ENCODE measurements at places on chromosomes 5 and 9.
A peak's percentile ranks its signal among the peaks of the same experiment; 100 is the strongest.

GRCh38 chr5:61290791-61291210 is 41.3 kb upstream of the ZSWIM6 start:
- peak; percentile 63 for DNase-seq

- peak; percentile 48 for DNase-seq
Observed at GRCh38 chr5:7261049-7261448, 134.9 kb upstream of the ADCY2 start.

DNA sequence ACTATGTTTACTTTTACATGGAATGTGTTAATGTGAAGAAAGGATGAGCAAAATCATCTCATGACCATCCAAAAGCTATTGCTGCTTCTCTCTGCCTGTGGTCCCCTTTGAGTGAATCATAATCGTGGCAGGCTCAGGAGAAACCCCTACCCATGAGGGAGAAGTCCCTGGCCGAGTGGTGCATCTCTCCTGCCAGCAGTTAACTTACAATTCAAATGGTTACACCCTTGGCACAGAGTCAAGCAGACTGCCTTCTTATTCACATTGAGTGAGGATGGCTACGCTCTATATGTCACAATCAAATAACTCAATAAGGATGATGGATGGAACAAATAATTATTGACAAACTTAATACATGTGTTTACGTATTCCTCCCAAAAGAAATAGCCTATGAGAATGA is 179.1 kb downstream of the FGF1 start:
- DNase-seq = peak; percentile 33

DNA sequence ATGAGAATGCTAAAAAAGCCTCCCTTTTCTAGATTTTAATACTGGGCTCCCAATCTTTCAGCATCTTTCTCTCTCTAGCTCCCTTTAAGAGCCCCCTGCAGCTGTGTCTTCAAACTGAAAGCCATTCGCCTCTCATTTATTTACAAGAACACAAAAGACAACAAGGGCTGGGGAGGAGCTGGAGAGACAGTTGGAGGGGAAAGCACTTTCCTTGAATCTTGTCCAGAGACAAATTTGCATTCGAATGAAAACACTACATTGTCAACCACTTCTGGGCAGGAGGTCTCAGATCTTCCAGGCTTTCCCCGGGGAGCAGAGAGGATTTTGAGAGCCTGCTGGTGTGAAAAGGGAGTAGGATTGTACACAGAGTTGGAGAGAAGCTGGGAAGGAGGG is 518.3 kb downstream of the CTNND2 start:
- no peak for DNase-seq

- DNase-seq = no peak
Observed at GRCh38 chr5:167156446-167156845, 1135.0 kb upstream of the WWC1 start.

DNA sequence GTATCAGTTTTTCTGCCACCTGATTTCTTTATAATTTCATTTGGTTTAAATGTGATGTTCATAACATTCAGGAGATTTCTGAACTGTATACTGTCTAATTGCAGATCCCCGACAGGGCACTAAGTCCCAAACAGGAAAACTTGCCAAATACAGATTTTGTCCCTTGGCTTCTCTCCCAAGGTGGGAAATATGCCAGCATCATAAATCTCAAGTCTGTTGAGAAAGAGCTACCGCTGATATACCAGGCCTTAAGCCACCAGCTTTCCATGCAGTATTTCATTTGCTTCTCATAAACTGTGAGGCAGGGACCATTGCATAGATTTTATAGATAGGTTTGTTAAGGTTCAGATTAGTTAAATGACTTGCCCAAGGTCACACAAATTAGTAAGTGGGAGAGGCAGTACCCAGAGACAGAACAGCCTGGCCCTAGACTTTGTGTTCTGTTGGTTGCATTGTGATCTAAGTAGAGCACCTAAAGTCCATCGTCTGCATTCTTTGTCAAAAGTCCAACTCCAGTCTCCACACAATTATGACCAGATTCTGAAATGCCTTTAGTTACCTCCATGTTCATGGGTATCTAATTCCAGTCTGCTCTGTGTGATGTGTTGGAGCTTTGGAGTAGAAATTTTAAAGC is 16.2 kb downstream of the GPR21 start:
- DNase-seq = peak; percentile 84

DNA sequence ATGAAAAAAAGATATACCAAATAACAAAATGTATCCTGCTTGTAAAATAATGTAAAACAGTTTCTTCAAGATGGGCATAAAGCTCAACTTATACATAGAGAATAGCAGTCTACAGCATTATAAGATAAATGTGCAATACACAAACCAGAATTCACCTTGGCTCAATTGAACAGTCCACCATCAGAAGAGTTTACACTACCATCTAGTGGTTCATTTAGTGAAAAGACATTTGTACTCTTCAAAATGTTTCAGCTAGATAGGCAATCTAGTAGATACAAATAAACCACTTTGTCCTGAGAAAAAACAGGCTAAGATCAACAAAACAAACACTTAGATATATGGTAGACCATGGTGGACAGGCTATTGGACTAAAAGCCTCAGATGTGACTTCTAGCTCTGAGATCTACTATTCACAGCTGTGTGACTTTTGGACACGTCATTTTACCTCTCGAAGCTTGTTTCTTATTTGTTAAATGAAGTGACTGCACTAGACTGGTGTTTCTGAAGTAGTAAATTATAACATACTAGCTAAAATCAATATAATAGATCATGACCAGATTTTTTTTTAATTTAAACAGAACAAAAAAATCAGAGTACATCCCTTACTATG is 22.1 kb upstream of the TPD52L3 start:
- DNase-seq = peak; percentile 29

GRCh38 chr5:175680020-175680419 is 22.1 kb downstream of the HRH2 start:
- no peak for DNase-seq

DNA sequence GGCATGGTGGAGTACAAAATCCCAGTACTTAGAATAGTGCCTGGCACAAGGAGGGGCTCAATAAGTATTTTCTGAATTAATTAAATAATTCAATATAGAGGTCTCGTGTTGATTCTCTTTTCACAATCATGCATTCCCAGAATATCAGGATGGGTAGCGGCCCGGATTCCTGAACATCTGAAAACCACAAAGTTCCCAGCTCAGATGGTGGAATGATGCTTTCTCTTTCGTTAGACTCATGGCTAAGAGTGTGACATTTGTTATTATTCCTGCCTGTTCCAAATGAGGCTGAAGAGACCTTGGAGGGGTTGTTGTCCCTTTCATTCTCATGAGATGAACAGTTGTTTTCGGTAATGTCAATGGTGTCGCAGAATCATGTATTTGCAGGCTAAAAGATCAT is 95.4 kb upstream of the LIFR start:
- no peak for DNase-seq

- peak; percentile 28 for DNase-seq
Observed at GRCh38 chr5:43192558-43193180, 644 bp downstream of the NIM1K start.

DNA sequence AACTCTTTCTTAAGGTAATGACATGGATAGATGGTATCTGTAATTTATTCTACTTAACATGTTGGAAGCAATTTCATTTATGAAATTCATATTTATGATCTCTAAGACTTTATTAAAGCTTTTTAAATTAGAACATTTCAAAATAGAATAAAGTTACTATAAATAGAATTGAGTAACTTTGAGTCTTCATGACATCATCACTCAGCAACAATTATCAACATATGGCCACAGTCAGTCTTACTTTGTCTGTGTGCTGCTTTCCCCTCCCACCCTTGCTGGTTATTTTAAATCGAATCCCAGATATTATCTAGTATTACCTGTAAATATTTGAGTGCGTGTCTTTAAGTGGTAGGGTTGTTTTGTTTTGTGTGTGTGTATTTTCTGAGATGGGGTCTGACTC is 65.2 kb downstream of the IPO11 start:
- peak; percentile 75 for DNase-seq

DNA sequence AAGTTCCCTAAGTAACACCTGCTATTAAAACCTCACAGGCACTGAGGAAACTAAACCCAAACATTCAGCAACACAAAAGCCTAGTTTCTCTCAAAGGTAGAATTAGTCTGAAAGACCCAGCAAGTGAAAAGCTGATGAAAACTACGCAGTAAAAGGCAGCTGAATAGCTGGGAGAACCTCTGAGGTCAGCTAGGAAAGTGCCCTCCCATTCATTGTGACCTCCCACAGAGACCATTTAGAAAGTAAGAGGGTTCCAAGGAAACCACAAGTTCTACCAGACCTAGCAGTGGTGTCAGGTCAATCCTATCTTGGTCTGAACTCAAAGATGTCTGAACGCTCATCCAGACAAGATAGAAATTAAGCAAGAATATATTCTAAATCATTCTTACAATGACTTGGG is 144.7 kb downstream of the SSBP2 start:
- no peak for DNase-seq

GRCh38 chr9:1102642-1102970 is 52.4 kb downstream of the DMRT2 start:
- no peak for DNase-seq

GRCh38 chr9:100466829-100467221 is 6.1 kb upstream of the TMEFF1 start:
- DNase-seq = no peak

DNA sequence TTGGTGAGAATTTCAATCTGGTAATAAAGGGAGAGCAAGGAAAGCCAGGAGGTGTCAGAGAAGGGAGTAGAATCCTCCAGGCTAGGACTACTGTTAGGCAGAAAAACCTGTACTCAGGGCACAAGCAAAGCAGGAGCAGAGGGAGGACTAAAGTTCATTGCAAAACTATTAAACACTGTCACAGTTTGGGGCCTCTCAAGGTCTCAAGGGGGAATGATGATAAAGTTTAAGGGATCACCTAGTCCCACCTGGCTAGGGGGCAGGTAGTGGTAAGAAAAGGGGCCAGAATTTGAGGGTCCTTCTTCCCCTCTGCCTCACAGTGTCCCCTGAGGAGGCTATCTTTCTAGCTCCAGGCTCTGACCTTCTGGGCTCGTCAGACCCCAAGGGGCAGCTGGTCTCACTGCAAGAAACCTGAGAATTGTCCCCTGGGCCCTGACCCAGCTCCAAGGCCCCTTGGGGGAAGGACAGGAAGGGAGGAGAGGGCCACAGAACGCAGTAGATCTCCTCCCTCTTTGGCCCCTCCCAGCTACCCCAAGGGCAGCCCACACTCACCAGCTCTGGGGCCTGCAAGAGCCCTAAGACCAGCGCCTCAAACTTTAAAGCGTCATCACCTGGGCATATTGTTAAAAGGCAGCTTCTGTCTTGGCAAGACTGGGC is 974 bp downstream of the CCDC69 start:
- no peak for DNase-seq

DNA sequence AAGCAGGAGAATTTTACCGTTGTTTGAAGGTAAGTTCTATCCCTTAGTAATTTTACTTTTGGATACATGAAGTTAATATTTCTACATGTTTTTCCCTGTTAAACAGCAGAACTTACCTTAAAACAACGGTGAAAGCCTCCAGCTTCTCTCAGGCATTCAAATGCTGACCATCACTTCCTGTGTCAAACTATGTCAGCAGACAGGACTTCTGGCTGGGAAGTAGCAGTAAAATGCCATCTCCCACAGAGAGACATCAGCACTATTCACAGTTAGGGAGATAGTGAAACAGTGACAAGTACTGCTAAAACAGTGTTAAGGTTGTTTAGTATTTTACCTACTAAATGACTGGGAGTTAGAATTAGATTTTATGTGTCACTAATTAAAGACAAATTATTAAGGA is 34.2 kb upstream of the GOLGA1 start:
- peak; percentile 28 for DNase-seq

GRCh38 chr5:40928886-40929448 is 19.7 kb downstream of the C7 start:
- DNase-seq = no peak

GRCh38 chr9:70229579-70229978 is 29.2 kb upstream of the SMC5 start:
- DNase-seq = peak; percentile 66

DNA sequence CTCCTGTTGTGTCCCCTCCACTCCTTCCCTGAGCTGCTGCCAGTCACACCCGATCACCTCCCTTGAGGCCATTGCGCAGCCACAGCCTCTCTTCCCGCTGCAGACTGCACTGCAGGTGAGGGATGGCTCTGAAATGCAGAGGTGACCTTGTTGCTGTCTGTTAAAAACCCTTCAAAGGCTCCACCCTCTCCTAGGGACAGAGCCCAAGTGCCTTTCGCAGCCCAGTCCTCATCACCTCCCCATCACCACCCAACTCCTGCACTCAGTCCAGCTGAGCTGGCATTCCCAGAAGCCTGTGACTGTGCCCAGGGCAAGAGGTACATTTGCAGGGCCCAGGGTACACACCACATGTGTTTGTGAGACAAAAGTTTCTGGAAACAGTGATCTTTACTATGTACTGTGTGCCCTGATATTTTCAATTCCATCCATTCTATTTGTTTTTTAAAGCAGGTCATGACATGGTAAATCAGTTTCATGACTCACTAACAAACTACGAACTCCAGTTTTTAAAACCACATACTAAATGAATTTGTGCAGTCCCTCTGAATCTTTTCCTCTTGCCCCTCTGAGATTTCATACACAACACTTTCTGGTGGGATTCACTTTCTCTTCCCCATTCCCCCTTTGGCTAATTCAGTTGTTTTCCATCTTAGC is 73.0 kb upstream of the SPOCK1 start:
- no peak for DNase-seq

DNA sequence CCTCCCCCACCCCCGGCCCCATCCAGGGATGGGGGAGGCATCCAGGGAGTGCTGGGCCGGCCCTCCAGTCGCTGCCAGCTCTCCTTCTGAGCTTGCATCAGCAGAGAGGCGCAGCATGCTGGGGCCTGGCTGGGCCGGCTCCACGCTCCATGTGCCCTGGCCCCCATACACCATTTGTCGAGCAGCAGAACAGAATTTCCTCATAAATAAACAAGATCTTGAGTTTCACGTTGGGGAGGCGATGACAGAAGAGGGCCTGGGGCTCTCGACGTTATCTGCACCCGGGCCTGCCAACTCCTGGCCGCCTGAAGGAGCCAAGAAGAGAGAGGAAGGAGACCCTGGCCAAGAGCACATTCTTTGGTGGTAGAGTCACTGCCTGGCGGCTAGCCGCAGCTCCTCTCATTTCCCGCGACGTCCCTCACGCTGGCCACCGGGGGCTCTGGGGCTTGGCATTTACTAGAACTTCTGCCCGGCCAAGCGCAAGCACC is 177.0 kb downstream of the FGF18 start:
- DNase-seq = peak; percentile 95

DNA sequence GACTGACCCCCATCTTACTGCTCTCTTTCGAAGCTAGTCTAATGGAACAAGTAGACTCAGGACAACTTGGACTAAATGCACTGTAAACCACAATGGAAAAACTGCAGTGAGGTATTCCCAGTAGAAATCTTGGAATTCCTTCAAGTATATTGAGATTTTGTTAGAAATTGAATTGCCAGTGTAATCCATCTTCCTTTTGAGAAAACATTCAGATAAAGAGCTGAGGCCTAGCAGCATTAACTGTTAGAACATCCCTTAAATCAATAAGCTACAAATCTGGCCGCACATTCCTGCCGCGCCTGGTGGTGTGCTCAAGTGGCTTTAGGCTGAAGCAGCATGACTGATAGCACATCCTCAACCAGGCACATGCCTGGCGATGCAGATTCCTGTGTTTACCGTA is 29.3 kb downstream of the PPIC start:
- peak; percentile 56 for DNase-seq

Data from fibroblast of lung (primary cell).